Left renal pelvis (tissue), 4 donors: ENCODE measurements at places on chromosomes 6 and 20. TPM values are rescaled to one million over a fixed set of nuclear protein-coding genes. Genes with fewer than 3 reads are reported as not detected.

- DNase-seq = no peak
These were observed 71.1 kb downstream of the TASP1 start for GRCh38 chr20:13567663-13568062.

- no peak for DNase-seq
These were observed 246.8 kb upstream of the EXOC2 start for GRCh38 chr6:939526-940252.

- DNase-seq = no peak
These were observed 16.7 kb downstream of the ENTPD6 start for GRCh38 chr20:25212242-25212641.

GRCh38 chr20:64138276-64138815, 25.9 kb upstream of the MYT1 start:
- no peak for DNase-seq

DNA sequence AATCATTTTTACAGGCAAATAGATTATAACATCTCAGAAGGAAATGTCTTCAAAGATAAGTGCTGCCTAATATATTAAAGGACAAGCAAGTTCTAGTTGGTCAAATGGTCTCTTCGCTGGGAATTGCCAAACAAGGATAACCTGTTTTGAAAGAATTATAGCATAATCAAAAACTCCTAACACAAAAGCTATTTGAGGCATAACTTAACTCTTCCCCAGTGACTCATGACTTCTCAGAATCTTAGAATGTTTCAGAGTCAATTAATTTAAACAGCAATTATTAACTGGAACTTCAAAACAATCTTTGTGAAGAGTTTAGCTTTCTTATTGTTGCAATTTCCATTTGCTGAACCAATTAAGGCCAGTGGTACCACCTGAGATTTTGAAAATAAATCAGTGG, 126.6 kb downstream of the MTFR2 start:
- DNase-seq = no peak

Gene F13A1
- 11.2 TPM for polyA plus RNA-seq

- DNase-seq = no peak
These were observed 40.7 kb downstream of the BFSP1 start for GRCh38 chr20:17490501-17490900.

DNA sequence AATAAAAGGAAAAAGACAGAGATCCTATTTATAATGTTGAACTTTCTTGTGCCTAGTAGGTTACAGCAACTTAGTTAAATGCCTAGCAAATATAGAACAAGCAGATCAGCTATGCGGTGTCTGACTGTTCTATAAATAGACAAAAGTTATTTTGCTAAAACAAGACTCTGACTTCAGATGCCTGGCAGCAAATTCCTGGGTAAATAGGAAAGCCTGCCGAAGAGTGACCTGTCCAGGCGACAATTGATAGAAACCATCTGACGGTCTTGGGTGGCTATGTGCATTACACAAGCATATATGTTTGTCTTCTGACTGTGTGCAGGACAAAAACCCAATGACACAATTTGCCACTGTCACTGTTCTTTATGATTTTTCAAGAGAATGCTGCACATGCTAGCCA, 38.0 kb upstream of the PDE10A start:
- DNase-seq = no peak

Gene MCHR2
- not detected for polyA plus RNA-seq

- no peak for DNase-seq
These were observed 136.1 kb downstream of the FOXC1 start for GRCh38 chr6:1745814-1746213.

Gene TAGAP
- 2.6 TPM for polyA plus RNA-seq

DNA sequence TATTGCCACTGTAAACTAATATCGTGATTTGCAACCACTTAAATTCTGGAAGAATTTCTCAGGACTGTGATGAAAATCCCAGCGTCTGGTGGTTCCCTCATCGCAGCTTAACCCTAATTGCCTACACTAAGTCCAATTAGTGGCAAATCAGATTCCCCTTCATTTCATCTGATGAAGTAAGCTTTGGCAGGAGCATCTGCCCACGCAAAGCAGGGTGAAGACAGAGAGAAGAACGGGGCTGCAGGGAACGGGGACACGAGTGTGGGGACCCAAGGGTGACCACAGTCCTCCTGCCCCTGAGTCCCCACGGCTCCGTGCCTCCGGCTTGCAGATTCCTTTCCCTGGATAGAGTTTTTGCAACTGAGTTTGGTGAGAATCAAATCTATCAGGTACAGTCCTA, 159.5 kb downstream of the LY86 start:
- DNase-seq = no peak

GRCh38 chr6:1065986-1066385, 245.9 kb upstream of the FOXQ1 start:
- DNase-seq = no peak

Gene SSTR4
- polyA plus RNA-seq = 0.14 TPM

Gene GLP1R
- polyA plus RNA-seq = 0.60 TPM

Gene CNR1
- polyA plus RNA-seq = 1.1 TPM

- no peak for DNase-seq
These were observed 11.5 kb downstream of the PRDM1 start for GRCh38 chr6:106097411-106098231.

DNA sequence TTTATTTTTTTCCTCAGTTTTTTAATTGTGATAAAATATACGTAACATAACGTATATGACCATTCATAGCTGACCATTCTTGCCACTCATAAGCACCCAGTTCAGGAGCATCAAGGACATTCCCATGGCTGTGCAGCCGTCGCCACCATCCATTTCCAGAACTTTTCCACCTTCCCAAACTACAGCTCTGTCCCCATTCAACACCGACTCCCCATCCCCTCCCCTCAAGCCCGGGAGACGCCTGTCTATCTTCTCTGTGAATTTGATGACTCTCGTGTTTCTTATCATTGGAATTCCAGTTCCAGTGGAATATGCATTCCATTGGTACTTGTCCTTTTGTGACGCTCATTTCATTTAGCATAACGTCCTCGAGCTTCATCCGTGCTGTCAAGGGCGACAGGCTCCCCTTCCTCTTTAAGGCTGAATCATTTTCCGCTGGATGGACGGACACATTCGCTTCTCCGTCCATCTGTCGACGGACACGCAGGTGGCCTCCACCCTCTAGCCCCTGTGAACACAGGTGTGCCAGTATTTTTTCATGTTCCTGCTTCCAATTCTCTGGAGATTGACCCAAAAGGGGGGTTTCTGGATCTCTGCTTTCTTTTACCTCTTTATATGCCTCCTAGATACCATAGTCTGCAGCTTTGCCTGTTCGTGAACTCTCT, 88.1 kb downstream of the YTHDF1 start:
- DNase-seq = no peak

DNA sequence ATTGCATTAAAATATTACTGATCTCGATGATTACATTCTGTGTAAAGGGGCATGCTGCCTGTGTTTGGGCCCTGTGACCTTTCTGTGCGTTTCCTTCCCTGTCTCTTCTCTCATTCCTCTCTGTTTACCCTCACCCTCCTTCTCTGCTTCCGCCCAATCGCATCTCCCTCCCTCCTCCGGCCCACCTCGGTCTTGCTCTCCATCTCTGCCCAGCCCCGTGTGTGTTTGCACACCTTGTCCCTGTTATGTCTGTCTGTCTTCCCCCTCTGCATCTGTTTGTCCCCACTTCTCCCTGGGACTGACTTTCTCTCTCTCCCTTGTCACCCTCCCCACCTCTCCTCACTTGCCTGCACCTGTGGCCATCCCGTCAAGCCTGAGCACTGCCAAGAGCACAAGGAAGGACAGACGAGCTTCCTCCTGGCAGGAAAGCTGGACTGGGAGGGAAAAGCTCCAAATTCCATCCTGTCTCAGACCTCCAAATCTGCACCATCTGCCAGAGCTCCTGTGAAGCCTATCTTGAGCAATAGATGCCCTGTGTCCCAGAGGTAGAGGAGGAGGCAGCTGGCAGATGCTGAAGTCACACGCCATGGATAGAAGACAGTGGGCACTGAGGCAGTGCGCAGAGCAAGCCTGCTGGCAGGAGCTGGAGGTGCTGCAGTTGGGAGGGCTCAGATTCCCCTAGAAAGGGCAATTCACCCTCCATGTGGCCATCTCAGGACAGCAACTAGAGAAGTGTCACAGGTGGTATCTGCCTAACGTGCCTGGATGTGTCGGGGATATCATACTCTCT, 172.3 kb downstream of the PTPRT start:
- DNase-seq = no peak

Gene MICB
- 1.0 TPM for polyA plus RNA-seq

GRCh38 chr20:56801971-56802755, 173.1 kb downstream of the TFAP2C start:
- no peak for DNase-seq

- DNase-seq = no peak
These were observed 32.3 kb downstream of the SNX9 start for GRCh38 chr6:157855325-157855724.

- no peak for DNase-seq
These were observed 35.6 kb upstream of the KCNK16 start for GRCh38 chr6:39357998-39358686.

DNA sequence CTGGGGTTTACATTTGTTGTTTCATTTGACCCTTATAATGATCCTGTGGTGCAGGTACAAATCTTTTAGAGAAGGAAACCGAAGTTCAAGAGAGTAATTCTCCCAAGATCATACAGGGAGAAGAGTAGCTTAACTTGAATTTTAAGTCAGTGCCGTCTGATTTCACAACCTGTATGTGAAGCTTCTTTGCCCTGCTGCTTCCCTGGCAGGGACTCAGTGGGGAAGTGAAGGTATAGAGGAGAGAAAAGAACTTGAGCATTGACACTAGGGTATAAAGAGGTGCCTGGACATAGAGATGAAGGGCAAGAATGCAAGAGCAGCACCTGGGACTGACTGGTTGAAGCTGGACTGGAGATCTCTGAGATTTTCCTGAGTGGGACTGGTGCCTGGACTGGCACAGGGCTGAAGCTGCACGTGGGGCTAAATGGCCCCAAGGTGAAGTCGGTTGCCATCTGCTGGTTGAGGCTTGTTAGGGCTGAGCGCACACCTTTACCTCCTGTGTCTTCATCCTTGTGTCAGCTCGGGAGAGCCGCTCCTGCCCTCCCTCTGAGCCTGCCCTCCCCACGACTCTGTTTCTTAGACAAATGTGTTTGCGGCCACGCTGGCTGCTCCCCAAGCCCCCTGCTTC, 41.8 kb downstream of the FARS2 start:
- no peak for DNase-seq

DNA sequence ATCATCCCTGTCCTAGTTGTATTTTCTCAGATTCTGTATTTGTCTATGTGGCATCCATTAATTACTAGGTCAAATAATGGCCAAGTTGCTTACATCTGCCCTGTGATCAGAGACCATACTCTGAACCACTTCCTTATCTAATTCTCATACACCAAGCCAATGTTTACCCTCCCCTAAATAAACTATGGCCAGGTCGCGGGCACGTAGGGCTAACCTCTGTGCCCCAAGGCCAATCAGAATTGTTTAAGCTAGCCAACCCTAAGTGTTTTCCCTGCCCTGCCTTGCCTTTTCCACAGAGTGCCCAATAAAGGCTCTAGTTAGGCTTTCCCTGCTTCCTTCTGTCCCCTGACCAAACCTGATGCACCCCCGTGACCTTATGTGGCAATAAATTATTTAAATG, 2.8 kb upstream of the CALHM4 start:
- DNase-seq = no peak

Gene GATA5
- 2.1 TPM for polyA plus RNA-seq

DNA sequence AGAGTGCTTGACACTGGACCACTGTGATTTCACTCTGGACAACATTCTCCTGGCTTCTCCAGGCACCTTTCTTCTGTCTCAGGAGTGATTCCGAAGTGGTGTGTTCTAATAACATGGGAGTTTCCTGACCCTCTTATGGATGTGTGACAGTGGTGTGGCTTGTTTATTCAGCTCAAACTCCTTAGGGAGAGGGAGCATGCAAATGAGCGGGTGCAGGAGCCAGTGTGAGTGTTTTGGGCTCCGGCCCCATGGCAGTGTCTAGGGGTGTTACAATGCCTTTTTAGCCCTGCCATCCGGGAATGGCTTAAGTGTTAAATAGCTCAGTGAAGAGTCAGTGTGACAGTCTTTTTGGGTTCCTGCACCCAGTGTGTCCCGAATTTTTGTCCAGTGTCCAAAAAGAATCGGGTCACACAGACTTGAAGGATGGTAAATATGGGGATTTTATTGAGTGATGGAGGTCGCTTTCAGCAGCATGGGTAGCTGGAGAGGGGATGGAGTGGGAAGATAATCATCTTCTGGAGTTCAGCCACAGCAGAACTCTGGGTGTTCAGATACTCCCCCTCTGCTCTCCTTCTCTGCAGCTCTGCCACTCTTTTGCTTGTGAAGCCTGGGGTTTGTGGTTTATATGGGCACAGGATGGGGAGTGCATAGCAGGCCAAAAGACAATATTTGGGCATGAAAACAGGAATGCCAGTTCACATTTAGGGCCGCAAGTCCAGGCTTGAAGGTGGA, 928.9 kb upstream of the CITED2 start:
- DNase-seq = no peak

DNA sequence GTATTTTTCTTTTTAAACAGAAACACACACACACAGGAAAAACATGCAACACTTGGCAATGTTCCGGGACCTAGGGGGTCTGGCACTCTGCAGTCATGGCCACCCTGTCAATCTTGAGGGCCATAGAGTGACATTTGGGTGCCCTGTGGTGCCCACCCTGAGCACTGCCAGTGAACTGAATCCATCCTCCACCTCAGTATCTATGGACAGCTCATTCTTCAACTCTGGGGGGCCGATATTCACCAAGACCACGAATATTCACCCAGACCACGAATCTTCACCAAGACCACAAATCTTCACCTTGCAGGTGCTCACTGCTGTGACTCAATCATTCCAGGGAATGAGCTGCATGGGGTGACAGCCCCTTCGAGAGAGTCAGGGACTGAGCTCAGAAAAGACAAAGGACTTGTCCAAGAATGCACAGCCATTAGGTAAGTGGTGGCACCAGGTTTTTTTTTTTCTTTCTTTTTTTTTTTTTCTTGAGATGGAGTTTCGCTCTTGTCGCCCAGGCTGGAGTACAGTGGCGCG, 19.1 kb downstream of the SNAI1 start:
- no peak for DNase-seq

Gene RNF217
- 15.2 TPM for polyA plus RNA-seq

- no peak for DNase-seq
These were observed 851.7 kb upstream of the MAP3K7 start for GRCh38 chr6:91438570-91438969.

Gene C2
- 4.6 TPM for polyA plus RNA-seq

Gene HSPA12B
- 16.5 TPM for polyA plus RNA-seq

Gene CLIC5
- polyA plus RNA-seq = 197 TPM
